Pancreas (tissue), 10 donors: ENCODE measurements at places on chromosomes 3 and 15. TPM values are rescaled to one million over a fixed set of nuclear protein-coding genes. Genes with fewer than 3 reads are reported as not detected.

GRCh38 chr15:45164914-45165313, 22.9 kb downstream of the SHF start:
- DNase-seq = no peak

GRCh38 chr15:31805090-31805662, 225.1 kb upstream of the CHRNA7 start:
- no peak for DNase-seq

DNA sequence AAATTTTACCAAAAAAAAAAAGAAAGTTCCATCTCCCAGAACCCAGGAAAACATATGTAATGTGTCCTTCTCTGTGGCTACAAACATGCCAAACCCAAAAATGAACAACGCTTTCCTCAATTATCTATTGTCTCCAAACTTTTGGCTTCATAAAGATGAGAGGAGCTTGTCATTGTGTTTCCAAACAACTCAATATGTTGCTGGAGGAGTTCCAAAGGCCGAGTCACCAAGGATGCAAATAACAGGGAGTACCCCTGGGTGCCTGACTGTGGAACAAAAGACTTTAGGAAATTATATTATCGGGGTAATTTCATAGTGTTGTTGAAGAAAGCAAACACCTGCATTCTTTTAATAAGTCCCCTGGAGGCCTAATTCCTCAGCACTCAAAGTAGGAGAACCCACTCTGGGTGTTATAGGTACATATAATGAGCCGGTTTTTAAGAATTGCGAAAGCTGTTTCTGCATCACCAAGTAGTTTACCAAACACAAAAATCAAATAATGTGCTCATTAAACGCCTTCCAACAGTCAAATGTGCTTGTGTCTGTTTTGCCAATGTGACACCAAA, 206.3 kb upstream of the PRICKLE2 start:
- DNase-seq = no peak

DNA sequence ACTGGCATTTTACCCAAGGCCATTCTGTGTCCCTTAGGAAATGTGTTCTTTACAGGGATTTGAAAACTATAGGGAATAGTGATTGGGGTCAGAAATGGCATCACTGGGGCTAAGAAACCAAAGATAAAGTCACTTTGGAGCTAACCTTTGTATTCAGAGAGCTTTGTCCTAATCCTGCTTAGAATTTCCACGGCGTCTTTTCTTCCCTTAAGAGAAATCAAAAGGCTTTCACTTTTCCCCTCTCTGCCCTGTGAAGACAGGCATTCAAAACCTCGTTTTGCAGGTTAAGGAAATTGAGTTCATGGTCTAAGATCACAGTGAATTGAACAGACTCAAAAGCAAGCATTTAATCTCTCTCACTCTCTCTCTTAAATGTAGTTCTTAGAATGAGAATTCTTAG, 182.5 kb downstream of the VGLL4 start:
- no peak for DNase-seq

DNA sequence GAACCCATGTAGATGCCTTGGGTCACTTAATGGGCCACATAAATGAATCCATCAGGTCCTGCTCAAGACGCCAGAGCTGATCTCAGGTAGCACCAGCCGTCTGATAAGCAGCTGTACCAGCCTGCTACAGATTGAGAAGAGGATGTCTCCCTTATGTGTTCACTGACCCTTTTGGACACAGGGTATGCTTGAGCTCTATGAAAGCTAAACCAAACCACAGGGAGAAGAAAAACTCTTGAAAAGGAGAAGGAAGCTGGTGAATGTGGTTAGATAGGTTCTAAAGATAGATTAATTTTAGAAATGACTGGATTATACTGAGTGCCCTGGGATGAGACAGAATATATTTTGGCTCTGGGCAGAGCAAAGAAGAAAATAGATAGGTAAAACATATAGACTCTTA, 187.5 kb downstream of the SPATA16 start:
- no peak for DNase-seq

- no peak for DNase-seq
Measured at GRCh38 chr3:174169736-174170135, 689.4 kb upstream of the NAALADL2 start.

DNA sequence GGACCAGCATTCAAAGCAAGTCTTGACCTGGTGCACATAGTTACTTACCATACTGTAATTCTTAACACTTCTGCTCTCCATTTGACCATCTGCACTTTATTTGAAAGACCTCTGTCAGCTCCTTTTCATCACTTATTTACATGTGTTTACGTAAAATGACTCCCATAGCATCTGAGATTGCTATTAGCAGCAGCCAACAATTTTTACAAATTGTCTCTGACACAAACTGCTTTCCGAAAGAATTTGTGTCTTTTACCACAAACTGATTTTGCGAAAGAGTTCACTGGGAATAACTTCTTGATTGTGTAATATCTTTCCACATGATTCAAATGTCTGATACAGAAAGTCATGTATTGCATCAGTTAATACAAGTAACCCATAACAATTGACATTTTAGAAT, 144.1 kb upstream of the PEX5L start:
- no peak for DNase-seq

DNA sequence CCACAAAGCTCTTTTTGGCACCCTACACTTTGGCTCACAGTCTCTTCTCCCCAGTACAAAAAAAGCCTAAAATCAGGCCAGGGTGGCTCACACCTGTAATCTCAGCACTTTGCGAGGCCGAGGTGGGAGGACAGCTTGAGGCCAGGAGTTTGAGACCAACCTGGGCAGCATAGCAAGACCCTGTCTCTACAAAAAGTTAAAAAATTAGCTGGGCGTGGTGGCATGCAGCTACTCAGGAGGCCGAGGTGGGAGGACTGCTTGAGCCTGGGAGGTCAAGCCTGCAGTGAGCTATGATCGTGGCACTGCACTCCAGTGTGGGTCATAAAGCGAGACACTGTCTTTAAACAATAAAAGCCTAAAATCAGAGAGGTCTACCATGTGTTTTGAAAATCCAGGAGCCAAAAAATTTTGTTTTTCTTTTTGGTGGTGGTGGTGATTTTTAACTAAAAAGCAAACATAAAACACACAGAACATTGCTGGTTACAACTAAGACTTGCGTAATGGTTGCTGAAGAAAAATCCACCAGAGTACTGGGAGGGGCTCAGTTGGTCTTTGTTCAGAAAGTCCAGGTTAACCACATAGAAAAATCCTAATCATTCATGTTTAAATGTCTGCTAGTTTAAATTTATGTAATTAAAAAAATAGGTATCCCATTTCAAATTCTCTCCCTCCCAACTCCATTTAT, 1.6 kb upstream of the MAN2C1 start:
- no peak for DNase-seq

GRCh38 chr3:11559816-11560633, 83.7 kb downstream of the VGLL4 start:
- DNase-seq = no peak

DNA sequence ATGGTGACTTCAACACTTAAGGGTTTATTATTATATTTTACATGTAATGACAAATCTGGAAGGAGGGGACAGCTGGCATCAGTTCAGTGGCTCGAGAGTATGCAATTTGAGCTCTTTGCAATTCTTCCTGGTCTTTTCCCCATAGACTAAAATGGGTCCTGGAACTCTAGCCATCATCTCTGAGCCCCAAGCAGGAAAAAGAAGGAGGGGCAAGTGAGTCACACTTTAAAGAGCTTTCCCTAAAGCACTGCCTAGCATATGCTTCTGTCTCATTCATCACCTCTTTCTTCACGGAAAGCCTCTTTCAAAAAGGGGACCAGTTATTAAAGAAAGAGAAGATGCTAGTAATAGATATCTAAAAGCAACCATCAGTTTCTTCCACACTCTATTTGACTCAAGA, 466.3 kb downstream of the ZIC1 start:
- DNase-seq = no peak

DNA sequence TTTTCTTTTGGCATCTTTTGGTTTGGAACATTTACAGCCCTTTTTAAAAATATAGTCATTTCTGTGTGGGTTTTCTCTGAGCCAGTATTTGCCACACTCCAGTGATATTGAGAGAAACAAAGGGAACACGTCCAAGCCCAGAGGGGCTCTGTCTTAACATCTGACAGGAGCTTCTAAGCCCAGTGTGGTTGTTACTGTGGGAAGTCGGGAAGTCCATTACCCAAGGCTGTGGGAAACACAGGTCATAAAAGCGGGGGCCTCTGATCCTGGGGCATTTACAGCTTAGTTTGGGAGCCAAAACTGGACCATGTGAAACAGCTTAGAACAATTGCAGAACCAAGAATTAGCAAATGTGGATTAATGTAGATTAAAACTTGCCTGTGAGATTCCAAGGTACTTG, 123.0 kb downstream of the PTPRG start:
- no peak for DNase-seq

GRCh38 chr15:68015244-68015643, 38.9 kb upstream of the PIAS1 start:
- DNase-seq = no peak

DNA sequence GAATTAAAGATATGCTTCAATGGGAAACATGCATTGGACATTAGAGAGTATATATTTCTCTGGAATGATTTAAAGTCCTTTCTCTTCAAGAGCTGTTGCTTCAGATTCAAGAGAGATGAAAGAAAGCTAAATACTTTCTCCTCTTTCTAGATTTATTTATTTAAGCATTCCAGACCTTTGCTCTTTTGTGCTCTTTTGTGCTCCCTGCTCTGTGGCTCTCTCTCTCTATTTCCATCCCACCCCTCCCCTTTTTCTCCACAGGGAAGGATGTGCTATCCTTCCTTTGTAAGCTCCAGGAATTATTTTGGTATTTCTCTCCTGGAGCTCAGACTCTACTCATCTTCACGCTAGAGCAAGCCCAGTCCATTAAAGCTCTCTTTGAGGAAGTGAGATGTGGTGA, 871.9 kb upstream of the GBE1 start:
- DNase-seq = no peak

GRCh38 chr3:116394365-116394764, 50.9 kb downstream of the LSAMP start:
- no peak for DNase-seq

DNA sequence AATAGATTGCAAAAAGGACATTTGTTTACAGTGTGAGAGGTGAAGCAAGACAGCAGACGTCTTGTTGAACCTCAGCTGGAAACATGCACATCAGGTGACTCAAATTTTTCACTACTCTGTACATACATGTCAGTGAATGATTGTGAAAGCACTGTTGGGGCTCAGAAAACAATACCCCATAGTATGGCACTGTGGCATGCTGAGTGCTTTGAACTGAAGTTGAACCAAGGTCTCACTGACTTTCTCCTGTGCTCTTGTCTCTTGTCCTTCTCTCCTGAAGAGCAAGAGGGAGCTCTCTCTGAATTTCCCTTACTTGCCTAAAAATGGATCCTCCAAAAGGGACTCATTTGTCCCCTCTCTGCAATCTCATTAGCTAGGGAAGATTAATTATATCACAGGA, 24.5 kb upstream of the NEDD4 start:
- DNase-seq = no peak

DNA sequence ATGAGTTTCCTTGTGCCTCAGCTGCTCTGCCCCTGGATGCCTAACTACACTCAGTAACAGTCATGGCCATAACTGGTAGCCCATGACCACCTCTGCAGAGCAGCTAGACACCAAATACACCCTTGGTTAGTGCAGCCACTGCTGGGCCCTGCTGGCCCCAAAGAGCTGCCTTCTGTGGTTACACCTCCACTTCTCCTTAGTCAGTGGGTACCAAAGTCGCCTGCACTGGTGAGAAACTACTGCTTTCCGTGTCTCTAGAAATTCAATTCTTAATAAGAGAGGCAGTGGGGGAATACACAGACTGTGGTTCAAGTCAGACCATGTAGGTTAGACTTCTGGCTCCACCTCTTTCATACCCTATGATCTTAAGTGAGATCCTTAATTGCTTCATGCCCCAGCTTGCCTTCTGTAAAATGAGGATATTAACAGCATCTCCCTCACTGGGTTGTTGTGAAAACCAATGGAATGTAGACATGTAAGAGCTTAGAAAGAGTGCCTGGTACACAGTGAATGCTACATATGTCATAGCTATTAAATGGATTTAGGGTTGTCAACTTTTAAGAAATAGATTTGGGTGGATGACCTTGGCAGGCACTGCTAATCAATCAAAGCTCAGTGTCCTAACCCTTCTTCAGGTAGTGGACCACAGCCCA, 18.2 kb downstream of the HEG1 start:
- no peak for DNase-seq

DNA sequence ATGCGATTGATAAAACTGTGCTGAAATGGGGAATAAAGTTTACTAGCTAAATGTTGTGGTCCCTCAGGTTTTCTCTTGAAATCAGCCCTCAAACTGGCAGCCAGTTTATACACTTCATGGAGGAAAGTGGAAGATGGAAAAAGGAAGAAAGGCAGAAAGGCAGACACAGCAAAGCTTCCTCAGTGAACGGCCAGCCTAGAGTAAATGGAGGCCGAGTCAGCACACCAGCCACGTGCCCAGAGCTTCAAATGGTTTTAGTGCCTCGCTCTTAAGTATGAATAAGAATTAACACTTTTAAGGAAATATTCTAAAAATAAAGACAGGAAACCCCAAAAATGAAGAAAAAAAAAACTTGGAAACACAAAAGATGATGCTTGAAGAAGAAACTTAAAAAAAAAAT, 48.3 kb downstream of the GNB4 start:
- DNase-seq = no peak

- no peak for DNase-seq
Measured at GRCh38 chr3:151556596-151556995, 95.7 kb upstream of the IGSF10 start.

GRCh38 chr3:152183473-152183872, 85.3 kb upstream of the MBNL1 start:
- no peak for DNase-seq

DNA sequence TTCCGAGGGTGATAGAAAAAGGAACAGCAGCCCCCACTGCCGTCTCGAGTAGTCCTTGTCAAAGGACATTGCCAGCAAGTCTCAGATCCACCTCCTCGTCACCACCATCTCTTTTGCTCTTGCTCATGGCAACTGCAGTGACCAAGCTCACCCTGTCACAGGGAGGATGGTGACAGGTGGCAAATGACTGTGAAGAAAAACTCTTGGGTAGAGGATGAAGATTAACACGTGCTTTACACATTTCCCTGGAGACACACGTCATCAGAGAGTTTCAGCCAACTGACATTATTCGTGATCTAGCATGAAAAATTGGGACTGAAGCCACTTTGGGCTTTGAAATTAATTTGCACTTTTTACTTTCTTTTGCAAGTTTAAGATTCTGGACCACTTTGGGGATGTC, 174.3 kb downstream of the EBLN2 start:
- no peak for DNase-seq

The IL16 gene
- 2.2 TPM for polyA plus RNA-seq

The GOLGA6D gene
- not detected for polyA plus RNA-seq

The ZDHHC23 gene
- 3.8 TPM for polyA plus RNA-seq

The CASR gene
- polyA plus RNA-seq = 6.9 TPM

The TRPM1 gene
- not detected for polyA plus RNA-seq

The BFSP2 gene
- polyA plus RNA-seq = not detected

The FETUB gene
- polyA plus RNA-seq = not detected

The CFAP161 gene
- 0.12 TPM for polyA plus RNA-seq
